Activated CD4-positive, alpha-beta T cell treated with anti-CD3 and anti-CD28 coated beads, Interleukin-10, Interleukin-2, amounts not matched to agents 100 ng/mL and 50 ng/mL, durations not matched to agents 16 hours and 8 hours (primary cell): ENCODE measurements at places on chromosomes 6 and 20.

DNA sequence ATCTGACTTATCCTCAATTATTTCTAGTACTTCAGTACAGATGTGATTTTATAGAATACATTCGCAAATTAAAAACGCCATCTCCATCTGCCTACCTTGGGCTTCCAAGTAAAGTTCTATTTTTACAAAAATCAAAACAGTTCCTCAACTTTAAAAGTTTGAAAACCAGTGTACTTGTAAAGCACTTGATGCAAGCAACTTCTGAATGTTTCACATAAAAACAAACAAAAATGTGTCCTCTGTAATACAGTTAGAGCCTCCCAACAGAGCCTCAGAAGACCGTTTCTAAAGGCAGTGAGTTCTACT is 384 bp upstream of the MANEA start:
- DNase-seq: no peak

DNA sequence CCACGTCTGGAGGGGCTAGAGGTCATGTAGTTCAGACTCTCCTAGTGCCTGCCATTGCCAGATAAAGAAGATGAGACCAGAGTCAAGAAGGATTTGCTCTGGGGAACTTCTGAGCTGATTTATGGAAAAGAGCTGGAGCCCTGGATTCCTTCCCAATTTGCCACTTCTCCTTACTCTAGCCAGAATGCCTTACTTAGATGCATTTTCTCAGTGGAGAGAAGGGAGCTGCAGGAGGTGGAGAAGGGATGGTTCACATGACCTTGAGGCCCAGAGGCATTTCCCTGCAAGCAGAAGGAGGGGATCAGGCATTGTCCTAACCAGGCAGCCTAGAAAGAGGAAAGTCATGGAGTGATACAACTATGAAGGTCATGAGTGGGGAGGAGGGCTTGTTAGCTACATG is 122.2 kb downstream of the UNC5CL start:
- DNase-seq: no peak

DNA sequence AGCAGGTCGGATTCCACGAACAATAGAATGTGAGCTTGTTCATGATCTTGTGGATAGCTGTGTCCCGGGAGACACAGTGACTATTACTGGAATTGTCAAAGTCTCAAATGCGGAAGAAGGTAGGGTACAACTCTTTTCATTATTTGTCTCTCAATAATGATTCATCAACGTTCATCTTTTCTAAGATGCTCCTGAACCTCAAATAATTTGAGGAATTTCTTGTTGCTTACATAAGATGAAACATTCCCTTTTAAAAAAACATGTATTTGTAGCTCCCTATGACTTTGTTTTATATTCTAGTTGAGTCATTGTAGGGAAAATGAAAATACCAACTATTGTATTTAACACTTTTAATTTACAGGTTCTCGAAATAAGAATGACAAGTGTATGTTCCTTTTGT is 17.0 kb downstream of the MCM8 start:
- DNase-seq: no peak

DNA sequence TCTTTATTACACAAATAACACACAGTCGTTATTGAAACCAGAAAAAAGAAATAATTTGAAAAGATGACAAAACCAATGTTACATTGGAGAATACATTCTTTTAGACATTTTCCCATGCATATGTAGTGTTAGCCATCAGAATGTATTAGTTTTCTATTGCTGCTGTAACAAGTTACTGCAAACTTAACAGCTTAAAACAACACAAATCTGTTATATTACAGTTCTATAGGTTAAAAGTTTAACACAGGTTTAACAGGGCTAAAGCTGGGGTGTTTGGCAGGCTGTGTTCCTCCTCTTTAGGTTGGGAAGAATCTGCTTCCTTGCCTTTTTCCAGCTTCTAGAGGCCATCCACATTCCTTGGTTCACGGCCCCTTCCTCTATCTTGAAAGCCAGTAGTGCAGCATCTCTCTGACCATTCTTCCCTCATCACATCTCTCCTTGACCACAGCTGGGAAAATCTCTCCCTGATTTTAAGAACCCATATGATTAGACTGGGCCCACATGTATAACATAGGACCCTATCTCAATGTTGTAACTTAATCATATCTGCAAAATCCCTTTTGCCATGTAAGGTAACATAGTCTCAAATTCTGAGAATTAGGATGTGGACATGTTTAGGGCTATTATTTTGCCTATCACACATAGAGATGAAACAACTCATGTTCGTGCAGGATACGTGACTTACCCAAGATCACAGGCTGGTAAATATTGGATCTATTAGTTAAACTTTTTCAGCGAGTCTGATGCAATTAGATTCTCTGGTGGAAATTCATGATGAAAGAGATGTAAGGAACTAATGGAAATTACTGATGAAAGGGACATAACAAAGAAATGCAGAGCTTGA is 145.4 kb upstream of the TMEM170B start:
- no peak for DNase-seq

DNA sequence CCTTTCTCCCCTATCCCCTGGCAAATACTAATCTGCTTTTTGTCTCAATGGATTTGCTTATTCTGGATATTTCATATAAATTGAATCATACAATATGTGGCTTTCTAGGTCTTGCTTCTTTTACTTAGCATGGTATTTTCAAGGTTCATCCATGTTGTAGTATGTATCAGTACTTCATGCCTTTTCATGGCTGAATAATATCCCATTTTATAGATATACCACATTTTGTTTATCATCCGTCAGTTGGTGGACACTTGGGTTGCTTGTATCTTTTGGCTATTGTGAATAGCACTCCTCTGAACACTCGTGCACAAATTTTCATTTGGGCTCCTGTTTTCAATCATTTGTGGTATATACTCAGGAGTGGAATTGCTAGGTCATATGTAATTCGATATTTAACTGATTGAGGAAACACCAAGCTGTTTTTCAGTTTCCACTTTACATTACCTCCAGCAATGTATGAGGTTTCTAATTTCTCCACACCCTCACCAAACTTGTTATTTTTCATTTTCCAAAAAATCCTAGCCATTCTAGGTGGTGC is 30.5 kb upstream of the RIPPLY2 start:
- DNase-seq: no peak

DNA sequence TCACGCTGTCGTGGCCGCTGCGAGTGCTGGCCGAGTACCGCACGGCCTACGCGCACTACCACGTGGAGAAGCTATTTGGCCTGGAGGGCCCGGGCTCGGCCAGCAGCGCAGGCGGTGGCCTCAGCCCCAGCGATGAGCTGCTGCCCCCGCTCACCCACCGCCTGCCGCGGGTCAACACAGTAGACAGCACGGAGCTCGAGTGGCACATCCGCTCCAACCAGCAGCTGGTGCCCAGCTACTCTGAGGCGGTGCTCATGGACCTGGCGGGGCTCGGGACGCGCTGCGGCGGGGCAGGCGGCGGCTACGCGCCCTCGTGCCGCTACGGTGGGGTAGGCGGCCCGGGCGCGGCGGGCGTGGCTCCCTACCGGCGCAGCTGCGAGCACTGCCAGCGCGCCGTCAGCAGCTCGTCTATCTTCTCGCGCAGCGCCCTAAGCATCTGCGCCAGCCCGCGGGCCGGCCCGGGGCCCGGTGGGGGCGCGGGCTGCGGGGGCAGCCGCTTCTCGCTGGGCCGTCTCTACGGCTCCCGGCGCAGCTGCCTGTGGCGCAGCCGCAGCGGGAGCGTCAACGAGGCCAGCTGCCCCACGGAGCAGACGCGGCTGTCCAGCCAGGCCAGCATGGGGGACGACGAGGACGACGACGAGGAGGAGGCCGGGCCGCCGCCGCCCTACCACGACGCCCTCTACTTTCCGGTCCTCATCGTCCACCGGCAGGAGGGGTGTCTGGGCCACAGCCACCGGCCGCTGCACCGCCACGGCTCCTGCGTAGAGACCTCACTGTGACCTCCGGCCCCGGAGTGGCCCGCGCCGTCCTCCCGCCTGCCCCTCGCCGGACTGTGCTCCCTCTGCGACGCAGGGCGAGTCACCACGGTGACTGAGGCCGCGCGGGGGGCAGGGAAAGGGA is 5.7 kb downstream of the TMEM151B start:
- peak; percentile 27 for DNase-seq

GRCh38 chr6:150420926-150421325 is 52.1 kb downstream of the IYD start:
- no peak for DNase-seq
